ENCODE measurements at places on chromosomes 12 and 14. TPM values are rescaled to one million over a fixed set of nuclear protein-coding genes. Genes with fewer than 3 reads are reported as not detected.

CLEC2B gene
- 3.9 TPM for polyA plus RNA-seq

CLEC4D gene
- polyA plus RNA-seq: 0.43 TPM

BATF gene
- not detected for polyA plus RNA-seq

SRRM4 gene
- polyA plus RNA-seq: 0.03 TPM

KRT85 gene
- polyA plus RNA-seq: not detected

RPGRIP1 gene
- 0.47 TPM for polyA plus RNA-seq

LGMN gene
- 136 TPM for polyA plus RNA-seq

Measured in right renal cortex interstitium (tissue), 3 donors.